ENCODE measurements at places on chromosomes 2 and 18.

- no peak for DNase-seq
Measured at GRCh38 chr2:195503208-195503607, 153.8 kb upstream of the SLC39A10 start.

GRCh38 chr2:54149638-54150441 is 34.4 kb downstream of the ACYP2 start:
- no peak for DNase-seq

DNA sequence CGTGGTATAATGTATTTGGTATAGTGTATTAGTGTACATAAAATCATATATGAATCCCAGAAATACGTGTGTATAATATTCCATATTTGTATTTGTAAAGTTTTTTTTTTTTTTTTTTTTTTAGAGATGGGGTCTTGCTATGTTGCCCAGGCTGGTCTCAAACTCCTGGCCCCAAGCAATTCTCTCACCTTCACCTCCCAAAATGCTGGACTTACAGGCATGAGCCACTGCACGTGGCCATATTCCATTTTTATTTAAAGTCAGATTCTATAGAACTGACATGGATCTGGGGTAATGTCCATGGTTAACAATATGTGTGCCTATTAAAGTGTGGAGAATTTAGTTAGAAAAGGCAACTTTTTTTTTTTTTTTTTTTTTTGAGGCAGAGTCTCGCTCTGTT is 71.5 kb downstream of the ANTXR1 start:
- no peak for DNase-seq

GRCh38 chr2:18975506-18976167 is 382.8 kb downstream of the OSR1 start:
- no peak for DNase-seq

- DNase-seq, result no peak
Measured at GRCh38 chr2:8552293-8552801, 129.5 kb upstream of the ID2 start.

GRCh38 chr2:160482673-160483072 is 10.9 kb downstream of the RBMS1 start:
- DNase-seq, result no peak

GRCh38 chr2:152421521-152422370 is 86.8 kb downstream of the FMNL2 start:
- DNase-seq, result no peak

GRCh38 chr2:32838418-32838817 is 108.3 kb upstream of the LTBP1 start:
- DNase-seq, result no peak

DNA sequence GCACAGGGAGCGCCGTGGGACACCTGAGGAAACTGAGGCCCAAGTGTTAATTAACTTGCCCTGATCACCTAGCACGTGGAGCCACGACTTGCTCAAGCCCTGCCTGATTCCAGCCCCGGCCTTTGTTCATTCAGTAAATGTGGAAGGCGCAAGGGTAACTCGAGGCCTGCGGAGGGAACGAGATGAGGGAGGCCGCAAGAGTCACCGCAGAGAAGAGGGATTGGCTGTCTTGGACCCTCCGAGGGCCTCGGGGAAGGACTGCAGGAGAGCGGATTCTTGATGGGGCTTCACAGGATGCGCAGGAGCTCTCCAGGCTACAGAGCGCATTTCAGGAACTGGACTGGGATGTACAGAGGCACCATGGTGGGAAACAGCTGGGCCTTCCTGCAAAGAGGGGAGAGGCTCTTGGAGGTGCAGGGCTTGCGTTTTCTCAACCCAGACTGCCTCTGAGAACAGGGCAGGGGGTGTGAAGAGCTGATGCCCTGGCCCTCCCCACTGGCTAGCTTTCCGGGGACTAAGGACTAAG is 511 bp upstream of the ANKMY1 start:
- no peak for DNase-seq

DNA sequence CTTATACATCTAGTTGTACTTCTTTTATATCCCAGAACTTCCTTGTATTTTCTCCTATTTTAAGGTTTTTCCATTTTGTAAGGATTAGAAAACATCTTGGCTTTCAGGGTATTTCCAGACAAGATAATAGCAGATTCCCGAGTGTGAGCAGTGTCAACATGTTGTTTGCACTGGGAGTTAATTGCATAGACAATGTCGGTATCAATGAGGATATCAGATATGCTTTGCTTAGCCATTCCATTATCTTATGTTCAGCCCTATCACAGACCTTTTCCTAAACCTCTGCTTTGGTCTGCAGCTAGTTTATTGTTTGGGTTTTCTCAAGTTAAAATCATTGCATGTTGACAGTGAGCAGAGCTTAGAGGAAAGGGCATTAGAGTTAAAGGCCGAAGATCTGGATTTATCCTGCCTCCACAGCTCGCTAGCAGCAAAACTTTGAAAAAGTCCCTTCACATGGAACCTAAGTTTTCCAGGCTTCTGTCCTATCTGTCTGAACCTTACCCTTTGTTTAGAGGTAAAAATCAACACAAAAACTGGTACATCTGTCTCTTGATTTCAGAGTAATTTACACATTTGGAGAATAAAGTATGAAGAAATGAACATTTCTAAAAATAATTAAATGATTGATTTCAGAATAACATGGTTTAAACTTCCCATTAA is 355.4 kb downstream of the KIAA1328 start:
- DNase-seq, result no peak

DNA sequence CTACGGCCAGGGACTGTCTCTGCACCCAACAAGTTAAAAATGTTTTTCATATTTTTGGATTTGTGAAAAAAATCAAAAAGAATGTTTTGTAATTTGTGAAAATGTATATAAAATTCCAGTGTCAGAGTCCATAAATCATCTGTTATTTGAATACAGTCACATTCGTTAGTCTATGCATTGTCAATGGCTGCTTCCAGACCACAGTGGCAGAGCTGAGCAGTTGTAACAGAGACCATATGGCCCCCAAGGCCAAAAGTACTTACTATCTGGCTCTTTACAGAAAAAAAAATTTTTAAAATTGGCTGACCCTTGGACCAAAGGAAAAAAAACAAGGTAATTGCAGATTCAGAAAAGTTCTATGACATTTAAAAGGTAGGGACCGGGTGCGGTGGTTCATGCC is 86.7 kb upstream of the ATL2 start:
- DNase-seq, result no peak

DNA sequence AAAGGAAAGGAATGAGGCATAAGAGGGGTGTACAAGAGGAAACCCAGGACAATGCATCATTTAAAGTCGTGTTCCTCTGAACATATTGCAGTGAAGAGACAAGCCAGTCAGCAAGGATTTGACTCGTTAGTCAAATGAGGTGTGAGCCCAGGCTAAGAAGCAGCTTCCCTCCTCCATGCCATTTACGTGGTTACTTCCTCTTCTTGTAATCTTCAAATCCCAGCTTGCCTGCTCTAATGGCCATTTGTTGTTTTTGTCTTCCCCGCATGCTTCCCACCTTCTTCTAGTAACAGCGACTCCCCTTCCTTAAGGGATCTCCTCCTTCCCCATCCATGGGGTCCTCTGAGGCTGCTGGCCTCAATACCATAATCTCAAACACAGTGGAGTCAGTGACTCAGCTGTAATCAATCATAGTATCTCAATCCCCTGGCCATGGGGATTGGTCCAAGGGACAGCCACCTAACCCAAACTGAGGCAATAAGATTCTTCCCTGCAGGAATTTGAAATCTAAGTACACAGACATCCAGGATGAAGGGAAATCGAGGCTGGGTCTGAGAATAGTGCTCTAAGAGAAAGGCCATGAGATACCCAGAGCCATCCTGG is 37.6 kb downstream of the SLC14A1 start:
- DNase-seq, result no peak

DNA sequence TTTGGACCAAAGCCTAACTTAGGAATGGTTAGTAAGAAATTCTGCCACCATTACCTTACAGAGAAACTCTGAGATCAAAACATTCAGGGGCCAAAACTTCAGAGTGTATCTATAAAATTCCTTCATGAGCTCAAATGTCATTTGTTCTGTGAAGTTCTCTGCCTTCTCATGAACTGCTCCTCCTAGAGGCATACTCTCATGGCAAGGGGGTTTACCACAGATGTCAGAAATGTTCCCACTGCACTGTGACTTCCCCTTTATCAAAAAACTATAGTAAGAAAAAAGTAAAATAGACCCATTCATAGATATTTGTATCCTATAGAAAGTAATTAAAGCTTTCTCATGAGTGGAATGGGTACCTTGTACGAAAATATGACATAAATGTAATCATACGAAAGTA is 68.5 kb downstream of the USP40 start:
- DNase-seq, result no peak

DNA sequence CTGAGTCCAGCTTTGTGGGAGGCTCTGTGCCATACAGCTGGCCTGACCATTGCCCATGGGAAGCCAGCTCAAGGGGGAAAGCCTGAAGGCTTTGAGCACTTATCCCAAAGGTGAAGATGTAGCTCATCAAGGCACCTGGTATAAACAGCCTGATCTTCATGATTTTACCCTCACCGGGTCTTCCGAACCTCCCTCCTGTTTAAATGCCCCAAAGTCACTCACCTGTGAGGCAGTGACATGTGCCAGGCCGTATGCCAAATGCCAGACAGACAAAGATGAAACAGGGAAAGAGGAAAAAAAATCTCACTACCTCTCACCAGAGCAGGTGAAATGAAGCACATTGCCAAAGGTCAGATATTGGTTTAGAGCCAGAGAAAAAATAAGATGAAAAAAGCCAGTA is 62.8 kb upstream of the ITSN2 start:
- no peak for DNase-seq

- no peak for DNase-seq
Measured at GRCh38 chr2:174024524-174025270, 59.5 kb upstream of the SP3 start.

DNA sequence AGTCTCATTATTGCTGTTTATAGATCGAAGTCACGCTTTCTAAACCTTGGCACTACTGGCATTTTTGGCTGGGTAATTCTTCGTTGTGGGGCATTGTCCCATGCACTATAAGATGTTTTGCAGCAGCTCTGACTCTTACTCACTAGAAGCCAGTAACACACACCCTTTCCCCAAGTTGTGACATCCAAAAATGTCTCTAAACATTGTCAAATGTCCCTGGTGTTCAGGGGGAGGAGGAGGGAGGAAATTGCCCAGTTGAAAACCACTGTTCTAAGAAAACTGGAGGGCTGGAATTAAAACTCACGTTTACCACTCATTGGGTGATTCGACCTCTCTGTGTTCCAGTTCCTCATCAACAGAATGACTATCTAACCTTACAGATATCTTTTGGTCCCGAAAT is 115.7 kb upstream of the KLF7 start:
- DNase-seq, result no peak

DNA sequence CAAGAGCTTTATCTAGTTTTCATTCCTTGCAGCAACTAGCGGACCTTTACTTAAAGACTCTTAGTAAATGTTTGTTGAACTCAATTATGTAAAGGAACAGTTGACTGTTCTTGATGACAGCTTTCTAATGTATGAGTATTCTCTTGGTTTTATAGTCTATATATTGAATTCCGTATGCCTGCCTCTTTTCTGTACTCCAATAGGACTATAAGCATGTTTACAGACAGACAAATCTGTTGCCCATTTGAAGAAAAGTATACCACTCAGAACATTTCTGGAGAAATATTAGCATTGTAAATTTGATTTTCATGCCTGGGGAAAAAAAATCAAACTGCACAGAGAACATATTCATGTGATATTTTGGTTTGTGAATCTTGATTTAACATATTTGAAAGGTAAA is 109.5 kb downstream of the LRRTM1 start:
- DNase-seq, result no peak

DNA sequence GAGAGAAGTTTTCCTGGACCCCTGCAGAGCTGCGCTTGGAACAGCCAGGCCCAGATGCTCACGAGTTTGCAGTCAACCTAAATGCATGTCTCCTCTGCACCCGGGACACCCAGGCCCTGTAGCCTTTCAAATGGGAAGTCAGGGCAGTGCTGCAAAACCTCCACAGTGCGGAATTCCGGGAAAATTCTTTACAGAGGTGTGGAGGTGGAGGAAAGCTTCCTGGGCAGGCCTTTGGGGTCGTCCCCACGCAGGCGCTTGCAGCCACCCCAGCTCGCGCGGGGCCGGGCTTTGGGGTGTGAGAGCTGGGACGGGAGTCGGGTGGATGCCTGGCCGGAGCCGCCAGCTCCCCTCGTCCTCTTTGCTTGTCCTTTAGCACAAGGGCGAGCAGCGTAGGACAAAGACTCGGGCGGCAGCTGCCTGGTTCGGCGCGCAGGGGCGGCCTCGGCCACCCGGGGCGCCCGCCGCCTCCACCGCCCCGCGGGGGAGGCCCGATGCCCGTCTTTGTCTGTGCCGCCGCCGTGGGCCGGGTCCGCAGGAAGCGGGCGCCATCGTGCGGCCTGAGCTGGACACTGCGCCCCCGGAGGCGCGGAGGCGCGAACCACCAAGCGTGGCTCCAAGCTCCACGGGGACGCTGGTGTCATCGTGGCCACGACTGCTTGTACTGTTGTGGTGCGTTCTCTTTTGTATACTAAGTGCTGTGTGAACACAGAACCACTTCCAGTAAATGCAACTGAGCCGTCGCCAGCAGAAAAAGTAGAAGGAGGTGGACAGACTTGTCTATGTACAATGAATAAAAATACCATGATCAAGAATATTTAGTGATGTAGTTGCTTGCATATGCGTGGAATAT is 28.2 kb upstream of the BCL11A start:
- DNase-seq, result peak; percentile 55

DNA sequence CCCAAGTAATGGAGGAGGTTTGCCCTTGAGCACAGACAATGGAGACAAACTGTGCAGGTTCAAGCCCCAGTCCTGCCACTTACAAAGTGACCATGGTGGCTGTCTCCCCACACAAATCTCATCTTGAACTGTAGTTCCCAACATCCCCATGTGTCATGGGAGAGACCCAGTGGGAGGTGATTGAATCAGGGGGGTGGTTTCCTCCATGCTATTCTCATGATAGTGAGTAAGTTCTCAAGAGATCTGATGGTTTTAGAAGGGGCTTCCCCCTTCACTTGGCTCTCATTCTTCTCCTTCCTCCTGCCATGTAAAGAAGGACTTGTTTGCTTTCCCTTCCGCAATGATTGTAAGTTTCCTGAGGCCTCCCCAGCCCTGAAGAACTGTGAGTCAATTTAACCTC is 225.4 kb downstream of the TXNL1 start:
- no peak for DNase-seq

- DNase-seq, result no peak
Measured at GRCh38 chr2:70960833-70961647, 17.4 kb upstream of the ANKRD53 start.

- no peak for DNase-seq
Measured at GRCh38 chr2:65869296-65869695, 436.9 kb upstream of the SPRED2 start.

DNA sequence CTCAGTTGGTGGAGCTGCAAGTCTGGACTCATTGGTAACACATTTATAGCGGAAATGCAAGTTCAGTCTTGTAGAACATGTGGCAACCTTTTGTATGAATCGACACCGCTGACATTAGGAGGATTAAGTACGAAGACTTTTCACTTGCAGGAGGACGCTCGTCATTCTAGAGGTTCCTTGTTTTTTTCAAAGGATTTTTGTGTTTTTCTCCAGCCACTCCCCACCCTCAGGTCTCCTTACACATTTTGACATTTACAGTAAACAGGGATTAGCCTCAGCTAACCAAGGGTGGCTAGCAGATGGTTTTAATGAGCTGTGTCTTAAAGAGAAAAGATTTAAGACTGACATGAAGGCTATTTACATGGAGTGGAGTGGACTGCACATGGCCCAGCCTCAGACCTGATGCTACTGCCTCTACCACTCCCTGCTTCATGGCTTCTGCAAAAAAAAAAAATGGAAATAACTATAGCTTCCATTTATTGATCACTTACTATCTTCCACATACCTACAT is 173.8 kb downstream of the TRIB2 start:
- DNase-seq, result no peak

GRCh38 chr2:202109139-202109736 is 36.2 kb downstream of the KIAA2012 start:
- DNase-seq, result no peak
